ENCODE measurements at places on chromosomes 11 and 22. TPM values are rescaled to one million over a fixed set of nuclear protein-coding genes. Genes with fewer than 3 reads are reported as not detected.

DNA sequence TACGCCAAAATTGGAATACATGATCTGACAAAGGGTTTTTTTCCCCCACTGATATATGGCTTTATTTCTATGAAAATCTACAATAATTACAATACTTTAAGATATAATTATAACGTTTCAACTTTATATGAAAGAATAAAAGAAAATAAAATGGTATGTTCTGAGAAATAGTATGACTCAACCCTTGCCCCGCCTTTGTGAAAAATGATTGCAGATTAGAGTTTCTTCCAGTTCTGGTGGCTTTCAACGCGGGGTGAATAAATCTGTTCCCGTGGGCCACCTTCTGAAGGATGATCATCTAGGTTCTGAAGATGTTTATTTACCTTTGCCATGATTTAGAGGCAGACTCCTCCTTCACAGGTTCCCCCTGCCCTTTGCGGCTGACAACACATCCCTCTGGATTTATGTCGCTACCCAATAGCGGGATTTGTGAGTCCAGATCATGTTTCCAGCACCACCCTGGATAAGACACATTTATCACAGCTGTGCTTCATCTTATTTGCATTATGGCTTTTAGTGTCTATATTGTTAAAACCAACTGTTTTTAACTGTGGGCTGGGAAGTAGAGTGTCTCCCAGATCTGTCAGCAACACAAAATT, 607.0 kb upstream of the KIRREL3 start:
- no peak for DNase-seq

DNA sequence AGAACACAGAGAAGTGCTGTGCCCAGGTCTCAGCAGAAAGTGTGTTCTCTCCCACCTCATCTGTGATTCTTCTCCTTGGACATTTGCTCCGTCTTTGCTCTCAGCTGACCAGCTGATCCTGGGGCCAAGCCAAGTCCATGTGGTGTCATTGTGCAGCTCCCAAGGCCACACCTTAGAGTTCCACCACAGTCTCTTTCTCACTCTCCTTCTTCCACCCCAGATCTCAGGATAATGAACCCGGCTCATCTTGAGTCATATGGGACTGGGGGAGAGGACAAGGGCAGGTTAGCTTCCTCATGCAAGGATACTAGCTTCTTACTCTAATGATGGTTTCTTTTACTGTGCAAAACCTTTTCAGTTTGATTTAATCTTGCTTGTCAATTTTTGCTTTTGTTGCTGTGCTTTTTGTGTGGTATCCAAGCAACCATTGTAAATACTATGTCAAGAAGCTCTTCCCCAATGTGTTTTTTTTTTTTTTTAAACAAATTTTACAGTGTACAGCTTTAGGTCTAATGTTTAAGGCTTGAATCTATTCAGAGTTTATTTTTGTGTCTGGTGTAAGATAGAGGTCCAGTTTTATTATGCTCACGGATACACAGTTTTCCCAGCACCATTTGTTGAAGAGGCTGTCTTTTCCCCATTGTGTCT, 75.0 kb upstream of the OR4B1 start:
- DNase-seq: no peak

DNA sequence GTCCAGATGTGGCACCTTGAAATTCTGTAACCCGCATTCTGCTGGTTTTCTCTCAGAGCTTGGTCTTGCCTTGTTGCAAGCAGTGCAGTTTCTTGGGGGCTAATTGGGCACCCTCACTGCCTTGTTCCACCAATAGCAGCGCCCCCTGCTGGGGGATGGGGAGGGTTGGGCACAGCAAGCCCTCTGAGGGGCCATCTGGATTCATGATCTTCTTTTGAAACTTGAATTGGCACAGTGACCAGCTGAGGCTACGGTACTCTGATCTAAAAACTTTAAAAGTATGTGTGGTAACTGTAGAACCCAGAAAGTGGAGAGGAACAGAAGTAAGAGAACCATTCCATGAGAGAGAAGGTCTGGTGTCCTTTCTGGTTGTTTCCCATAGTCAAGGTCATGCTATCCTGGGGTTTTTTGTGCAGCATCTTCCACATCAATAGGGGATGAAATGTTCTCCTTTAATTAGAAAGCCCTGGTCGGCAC, 64.2 kb downstream of the MED15 start:
- DNase-seq: peak; percentile 72

Gene MPZL3
- total RNA-seq: 2.1 TPM

DNA sequence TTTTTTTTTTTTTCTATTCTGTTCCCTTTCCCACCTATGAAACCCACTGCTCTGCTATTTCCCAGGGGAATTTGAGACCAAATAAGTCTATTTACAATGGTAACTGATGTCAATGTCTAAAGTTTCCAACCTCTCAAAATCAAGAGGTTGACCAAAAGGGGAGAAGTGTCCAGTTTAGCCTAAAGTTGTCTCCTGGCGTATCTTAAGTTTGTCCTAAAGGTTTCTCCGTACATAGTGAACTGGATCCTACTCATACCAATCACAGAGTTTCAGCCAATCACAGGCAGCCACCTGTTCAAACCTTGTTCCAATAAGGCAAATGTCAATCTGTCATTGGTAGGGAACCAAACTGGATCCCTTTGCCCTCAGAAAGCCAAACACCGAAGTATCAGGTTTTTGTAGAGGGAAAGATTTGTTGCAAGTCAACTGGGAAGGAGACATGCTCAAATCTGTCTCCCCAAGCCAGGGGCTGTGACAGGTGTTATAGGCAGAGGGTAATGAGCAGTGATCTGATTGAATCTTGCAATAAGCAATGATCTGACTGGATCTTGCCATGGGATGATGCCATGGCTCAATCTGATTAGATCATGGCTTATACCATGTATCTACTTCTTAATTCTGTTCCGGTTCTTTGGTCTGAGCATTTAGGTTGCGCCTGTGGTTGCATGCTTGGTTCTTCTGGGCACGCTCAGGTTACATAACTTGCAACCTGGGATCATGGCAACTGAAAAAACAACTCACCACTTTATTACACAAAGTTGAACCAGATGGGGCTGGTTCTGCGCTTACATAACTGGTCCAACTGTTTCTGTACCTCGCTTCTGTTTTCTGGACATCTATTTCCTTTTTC, 1.1 kb upstream of the VPS37C start:
- no peak for DNase-seq

Measured in WTC11 (cell line).